ENCODE measurements at places on chromosomes 12 and 14. TPM values are rescaled to one million over a fixed set of nuclear protein-coding genes. Genes with fewer than 3 reads are reported as not detected.
A peak's percentile ranks its signal among the peaks of the same experiment; 100 is the strongest.

- no peaks in the 10 kb centered on the region for H3K36me3 ChIP-seq
- H3K27me3 ChIP-seq, result no peaks in the 10 kb centered on the region
- no peak for DNase-seq
- no peak overlapping the region for H3K27ac ChIP-seq
- no peaks in the 10 kb centered on the region for H3K4me1 ChIP-seq
Observed at GRCh38 chr12:106873983-106874382, 81.7 kb upstream of the TMEM263 start.

The NDUFB1 gene
- 310 TPM for total RNA-seq

- no peak overlapping the region for H3K27ac ChIP-seq
- no peaks in the 10 kb centered on the region for H3K4me1 ChIP-seq
- no peaks in the 10 kb centered on the region for H3K27me3 ChIP-seq
- H3K36me3 ChIP-seq, result no peaks in the 10 kb centered on the region
Observed at GRCh38 chr14:103064978-103065377, 7.6 kb upstream of the CDC42BPB start.

- H3K4me1 ChIP-seq, result no peaks in the 10 kb centered on the region
- no peak overlapping the region for H3K27ac ChIP-seq
- H3K4me3 ChIP-seq, result no peak overlapping the region
- no peak for DNase-seq
Observed at GRCh38 chr14:79411403-79412174, 799.7 kb downstream of the DIO2 start.

- no peaks in the 10 kb centered on the region for H3K27me3 ChIP-seq
- no peak overlapping the region for H3K27ac ChIP-seq
- DNase-seq, result no peak
- no peaks in the 10 kb centered on the region for H3K4me1 ChIP-seq
- H3K36me3 ChIP-seq, result no peaks in the 10 kb centered on the region
Observed at GRCh38 chr12:31026202-31026601, 47.5 kb upstream of the DDX11 start.

DNA sequence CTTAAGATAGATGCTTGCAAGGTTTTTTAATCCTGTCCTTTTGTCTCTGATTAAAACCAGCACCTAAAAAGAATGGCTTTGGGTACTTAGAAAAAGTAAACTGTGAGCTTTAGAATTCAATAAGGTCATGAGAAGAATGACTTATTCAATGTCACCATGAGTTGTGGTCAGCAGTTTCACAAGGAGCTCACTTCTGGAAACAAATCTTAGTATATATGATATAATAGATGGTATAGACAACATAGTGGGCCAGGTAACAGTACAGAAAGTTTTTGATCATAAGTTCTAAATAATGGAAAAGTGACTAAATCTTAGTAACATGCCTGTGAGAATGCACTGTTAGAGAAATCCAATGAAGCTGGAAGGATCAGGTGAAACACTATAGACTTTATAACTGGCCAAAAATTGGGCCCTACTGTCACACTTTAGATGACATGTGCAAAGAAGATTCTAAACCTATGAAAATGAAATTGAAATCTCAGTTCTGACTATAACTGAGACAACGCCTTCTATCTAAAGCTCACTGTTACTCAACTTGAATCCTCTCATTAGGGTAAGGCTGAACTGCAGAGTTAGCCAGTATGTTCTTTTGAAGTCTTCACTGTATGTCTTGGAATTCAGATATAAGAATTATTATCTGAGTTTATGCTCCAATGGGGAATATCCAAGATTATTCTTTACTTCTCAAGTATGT lies 42.4 kb upstream of the RAD51AP1 start:
- no peak overlapping the region for H3K4me3 ChIP-seq
- no peak overlapping the region for H3K27ac ChIP-seq
- no peaks in the 10 kb centered on the region for H3K4me1 ChIP-seq
- H3K27me3 ChIP-seq, result no peaks in the 10 kb centered on the region
- H3K36me3 ChIP-seq, result peaks cover 2% of the 10 kb centered on the region

The CDH24 gene
- 5.6 TPM for total RNA-seq

DNA sequence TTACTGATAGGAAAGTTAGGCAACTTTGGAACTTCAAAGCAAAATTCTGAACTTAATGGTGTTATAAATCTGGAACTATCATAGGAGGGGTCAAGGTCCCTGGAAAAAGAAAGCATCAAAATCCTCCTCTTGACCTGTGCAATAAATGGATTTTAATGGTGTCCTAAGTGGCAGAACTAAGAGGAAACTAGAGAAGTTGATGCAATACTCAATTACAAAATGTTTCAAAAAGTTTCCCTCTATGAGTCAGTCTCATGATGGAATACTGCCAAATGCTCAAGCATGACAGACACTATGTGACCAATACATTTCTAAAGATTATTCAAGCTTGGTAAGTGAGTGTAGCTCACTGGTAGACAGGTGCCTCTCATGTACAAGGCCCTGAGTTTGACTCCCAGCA lies 47.7 kb upstream of the ERGIC2 start:
- DNase-seq, result peak; percentile 95
- H3K4me1 ChIP-seq, result no peaks in the 10 kb centered on the region
- no peaks in the 10 kb centered on the region for H3K36me3 ChIP-seq
- H3K27ac ChIP-seq, result no peak overlapping the region
- no peak overlapping the region for H3K4me3 ChIP-seq
- H3K27me3 ChIP-seq, result no peaks in the 10 kb centered on the region

- DNase-seq, result no peak
- H3K4me3 ChIP-seq, result no peak overlapping the region
- H3K4me1 ChIP-seq, result peaks cover 2% of the 10 kb centered on the region
- no peaks in the 10 kb centered on the region for H3K36me3 ChIP-seq
- no peaks in the 10 kb centered on the region for H3K27me3 ChIP-seq
Observed at GRCh38 chr14:32255789-32256188, 52.7 kb upstream of the RNU6-8 start.

GRCh38 chr12:24820872-24821271 lies 128.0 kb downstream of the BCAT1 start:
- no peaks in the 10 kb centered on the region for H3K27me3 ChIP-seq
- H3K4me3 ChIP-seq, result no peak overlapping the region
- peak; percentile 65 for DNase-seq
- peaks cover 6% of the 10 kb centered on the region for H3K36me3 ChIP-seq
- no peak overlapping the region for H3K27ac ChIP-seq

The LGR5 gene
- total RNA-seq, result not detected

The DLGAP5 gene
- 8.1 TPM for total RNA-seq

The SLC2A14 gene
- total RNA-seq, result 0.17 TPM

- no peak overlapping the region for H3K4me3 ChIP-seq
- no peak overlapping the region for H3K27ac ChIP-seq
- H3K36me3 ChIP-seq, result no peaks in the 10 kb centered on the region
- no peaks in the 10 kb centered on the region for H3K4me1 ChIP-seq
- no peak for DNase-seq
Observed at GRCh38 chr14:85402569-85403162, 127.3 kb upstream of the FLRT2 start.

The MYH6 gene
- not detected for total RNA-seq

DNA sequence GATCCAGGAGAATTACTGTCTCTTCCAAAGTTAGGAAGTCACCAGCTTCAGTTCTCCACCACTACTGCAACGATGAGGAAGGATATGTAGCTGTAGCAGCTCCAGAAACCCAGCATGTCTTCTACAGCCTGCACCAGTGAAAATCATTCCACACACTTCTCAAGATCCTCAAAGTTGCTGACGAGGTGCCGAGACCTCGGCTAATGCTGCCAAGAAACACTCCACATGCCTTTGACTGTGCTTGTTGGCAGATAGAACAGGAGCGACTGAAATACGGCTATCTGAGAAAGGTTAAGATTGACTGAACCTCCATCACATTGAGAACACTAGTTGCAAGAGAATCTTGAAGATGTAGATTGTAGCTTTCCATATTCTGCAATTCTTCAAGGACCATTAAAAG lies 241.9 kb downstream of the PPFIA2 start:
- H3K4me3 ChIP-seq, result no peak overlapping the region
- H3K27ac ChIP-seq, result no peak overlapping the region
- no peaks in the 10 kb centered on the region for H3K4me1 ChIP-seq

DNA sequence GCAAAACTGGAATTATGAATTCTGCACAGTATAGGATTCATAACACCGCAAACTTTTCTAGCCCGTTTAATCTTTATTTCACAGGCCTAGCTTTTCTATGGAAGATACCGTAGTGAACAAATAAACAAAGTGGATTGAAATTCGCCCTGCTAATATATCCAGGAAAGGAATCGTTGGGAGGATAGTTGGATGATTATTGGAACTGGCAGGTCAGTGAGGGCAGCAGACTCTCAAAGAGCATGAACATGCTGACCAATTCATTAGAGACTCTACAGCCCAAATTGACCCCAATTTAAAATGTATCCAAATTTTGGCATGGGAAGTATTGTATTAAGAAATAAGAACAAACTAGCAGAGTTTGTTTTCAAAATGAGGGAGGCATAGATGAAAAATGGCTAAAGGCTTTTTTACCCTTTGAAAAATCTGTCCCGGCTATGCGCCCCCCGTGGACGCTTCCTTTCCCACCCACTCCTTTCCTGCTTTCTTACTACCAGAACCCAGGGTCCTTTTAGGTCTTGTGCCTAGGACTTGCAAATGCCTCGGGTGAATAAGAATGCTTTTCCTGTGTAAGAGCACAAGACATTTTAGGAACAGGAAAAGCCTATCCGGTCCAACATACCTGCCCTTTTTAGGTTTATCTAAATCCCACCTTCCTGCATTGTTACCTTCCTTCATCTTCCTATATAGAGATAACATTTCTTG lies 84.6 kb upstream of the PTPRB start:
- no peak overlapping the region for H3K27ac ChIP-seq
- H3K4me1 ChIP-seq, result no peaks in the 10 kb centered on the region
- DNase-seq, result no peak
- no peak overlapping the region for H3K4me3 ChIP-seq
- no peaks in the 10 kb centered on the region for H3K27me3 ChIP-seq

DNA sequence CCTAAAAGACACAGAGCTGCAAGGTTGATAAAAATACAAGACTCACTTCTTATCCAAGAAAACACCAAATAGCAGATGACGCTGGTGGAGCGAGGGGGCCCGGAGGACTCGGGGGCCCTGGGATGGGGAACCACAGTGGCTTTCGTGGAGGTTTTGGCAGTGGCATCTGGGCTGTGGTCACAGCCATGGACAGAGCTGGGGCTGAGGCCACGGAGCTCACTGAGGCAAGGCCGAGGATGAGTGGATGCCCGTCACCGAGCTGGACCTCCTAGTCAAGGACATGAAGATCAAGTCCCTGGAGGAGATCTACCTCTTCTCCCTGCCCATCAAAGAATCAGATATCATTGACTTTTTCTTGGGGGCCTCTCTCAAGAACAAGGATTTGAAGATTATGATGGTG lies 117.2 kb downstream of the PTPRO start:
- no peaks in the 10 kb centered on the region for H3K27me3 ChIP-seq
- H3K36me3 ChIP-seq, result no peaks in the 10 kb centered on the region
- H3K27ac ChIP-seq, result no peak overlapping the region
- H3K4me1 ChIP-seq, result no peaks in the 10 kb centered on the region

The CD163 gene
- total RNA-seq, result 0.26 TPM

DNA sequence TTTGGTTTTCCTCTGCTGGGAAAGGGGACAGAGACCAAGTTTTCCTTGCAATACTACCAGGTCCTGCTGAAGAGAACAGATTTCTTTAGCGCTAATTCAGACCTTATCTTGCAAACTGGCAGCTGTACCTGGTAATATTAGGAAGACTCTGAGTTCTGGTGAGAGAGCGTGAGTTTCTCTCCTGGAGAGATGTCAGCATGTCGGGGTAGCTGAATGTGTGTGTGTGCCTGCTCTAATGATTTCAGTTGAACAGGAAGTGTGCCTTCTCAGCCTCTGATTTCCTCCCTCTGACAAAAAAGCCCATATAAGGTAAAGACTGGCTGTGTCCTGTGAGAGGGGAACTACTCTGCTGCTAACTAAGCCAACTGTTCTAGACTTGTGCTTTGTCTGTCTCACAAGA lies 10.3 kb upstream of the ERP27 start:
- H3K27ac ChIP-seq, result peak overlapping the region; percentile 61
- no peak overlapping the region for H3K4me3 ChIP-seq
- no peaks in the 10 kb centered on the region for H3K27me3 ChIP-seq

Measured in fibroblast of lung (primary cell).